KG1 (cell line): ENCODE measurements at places on chromosomes 1 and 21.

GRCh38 chr1:71054281-71054731 is 6.7 kb upstream of the PTGER3 start:
- no peak for DNase-seq

DNA sequence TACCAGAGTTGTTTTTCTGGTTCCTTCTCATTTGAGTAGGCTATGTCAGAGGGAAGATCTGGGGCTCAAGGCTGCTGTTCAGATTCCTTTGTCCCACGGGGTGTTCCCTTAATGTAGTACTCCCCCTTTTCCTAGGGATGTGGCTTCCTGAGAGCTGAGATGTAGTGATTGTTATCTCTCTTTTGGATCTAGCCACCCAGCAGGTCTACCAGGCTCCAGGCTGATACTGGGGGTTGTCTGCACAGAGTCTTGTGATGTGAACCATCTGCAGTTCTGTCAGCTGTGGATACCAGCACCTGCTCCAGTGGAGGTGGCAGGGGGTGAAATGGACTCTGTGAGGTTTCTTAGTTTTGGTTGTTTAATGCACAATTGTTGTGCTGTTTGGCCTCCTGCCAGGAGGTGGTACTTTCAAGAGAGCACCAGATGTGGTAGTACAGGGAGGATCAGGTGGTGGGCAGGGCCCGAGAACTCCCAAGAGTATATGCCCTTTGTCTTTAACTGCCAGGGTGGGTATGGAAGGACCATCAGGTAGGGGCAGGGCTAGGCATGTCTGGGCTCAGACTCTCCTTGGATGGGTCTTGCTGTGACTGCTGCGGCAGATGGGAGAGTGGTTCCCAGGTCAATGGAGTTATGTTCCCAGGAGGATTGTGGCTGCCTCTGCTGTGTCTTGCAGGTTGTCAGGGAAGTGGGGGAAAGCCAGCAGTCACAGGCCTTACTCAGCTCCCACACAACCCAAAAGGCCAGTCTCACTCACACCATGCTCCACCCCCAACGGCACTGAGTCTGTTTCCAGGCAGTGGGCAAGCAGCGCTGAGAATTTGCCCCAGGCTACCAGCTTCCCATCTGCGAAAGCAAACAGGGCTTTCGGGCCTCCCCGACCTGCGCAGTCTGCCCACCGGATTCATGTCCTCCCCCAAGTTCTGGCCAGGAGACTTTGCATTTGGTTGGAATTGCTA is 64.2 kb downstream of the SERINC2 start:
- DNase-seq, result no peak

DNA sequence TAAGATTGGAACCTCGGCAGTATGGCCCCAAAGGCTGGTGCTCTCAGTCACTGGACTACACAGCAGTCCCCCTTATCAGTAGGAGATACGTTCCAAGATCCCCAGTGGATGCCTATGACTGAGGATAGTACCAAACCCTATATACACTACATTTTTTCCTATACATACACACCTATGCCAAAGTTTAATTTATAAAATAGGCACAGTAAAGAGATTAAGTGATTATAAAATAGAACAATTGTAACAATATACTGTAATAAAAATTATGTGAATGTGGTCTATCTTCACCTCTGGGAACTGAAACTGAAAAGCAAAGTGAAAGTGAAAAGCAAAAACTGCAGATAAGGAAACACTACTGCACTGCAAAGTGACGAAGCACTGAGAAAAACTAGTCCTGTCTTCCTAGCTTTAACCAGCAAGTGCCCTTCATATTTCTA is 96.8 kb downstream of the INTS7 start:
- no peak for DNase-seq

DNA sequence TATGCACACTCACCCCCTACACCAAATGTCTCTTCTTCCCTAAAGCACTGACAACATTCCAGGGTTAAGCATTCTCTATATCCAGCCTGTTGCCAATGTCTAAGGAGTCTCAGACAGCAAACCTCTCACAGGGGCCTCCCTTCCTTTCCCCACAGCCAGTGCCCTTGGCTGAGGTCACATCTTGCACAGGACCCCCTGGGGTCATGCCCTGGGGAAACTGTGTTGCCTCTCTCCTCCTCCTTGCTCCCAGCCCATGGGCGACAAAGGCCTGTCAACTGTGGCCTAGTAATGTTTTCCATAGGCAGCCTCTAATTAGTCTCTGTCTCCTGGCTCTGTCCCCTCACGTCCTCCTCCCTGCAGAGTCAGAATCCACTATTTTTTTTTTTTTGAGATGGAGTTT is 54.6 kb downstream of the NENF start:
- no peak for DNase-seq
